Urinary bladder (tissue), 4 donors: ENCODE measurements at places on chromosomes 6 and 20. TPM values are rescaled to one million over a fixed set of nuclear protein-coding genes. Genes with fewer than 3 reads are reported as not detected.

DNA sequence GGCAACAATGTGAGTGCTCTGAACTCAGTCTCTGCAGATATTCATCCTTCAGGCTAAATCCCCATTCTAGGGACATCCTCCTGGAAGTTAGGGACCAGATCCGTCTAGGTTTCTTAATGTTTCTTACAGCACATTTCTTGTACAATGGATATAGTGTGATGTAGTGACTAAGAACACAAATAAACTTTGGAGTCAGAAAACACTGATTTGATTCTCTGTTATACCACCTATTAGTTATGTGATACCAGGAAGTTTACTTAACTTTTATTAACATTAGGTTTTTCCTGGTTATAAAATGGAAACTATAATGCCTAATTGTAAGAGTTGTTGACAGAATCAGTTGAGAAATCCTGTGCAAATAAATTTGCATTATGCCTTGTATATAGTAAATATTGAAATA, 57.6 kb upstream of the KCNQ5 start:
- DNase-seq, result no peak

- DNase-seq, result no peak
Measured at GRCh38 chr6:107665382-107665781, 158.7 kb downstream of the SCML4 start.

DNA sequence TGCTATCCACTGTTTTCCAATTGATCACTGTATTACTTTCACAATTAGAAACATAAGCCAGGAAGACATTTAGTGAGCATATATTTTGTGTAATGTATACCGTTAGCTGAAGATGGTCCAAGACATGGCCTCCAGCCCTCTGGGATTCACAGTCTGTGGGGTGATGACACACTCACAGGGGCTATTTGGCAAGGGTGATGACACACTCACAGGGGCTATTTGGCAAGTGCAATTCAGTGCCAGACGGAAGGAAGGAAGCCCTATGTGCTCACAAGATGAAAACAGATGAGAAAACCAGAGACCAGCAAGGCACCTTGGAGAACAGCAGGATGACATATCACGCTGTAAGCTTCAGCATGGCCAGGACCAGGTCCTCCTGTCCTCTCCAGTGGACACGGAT, 183.7 kb downstream of the MBOAT1 start:
- no peak for DNase-seq

DNA sequence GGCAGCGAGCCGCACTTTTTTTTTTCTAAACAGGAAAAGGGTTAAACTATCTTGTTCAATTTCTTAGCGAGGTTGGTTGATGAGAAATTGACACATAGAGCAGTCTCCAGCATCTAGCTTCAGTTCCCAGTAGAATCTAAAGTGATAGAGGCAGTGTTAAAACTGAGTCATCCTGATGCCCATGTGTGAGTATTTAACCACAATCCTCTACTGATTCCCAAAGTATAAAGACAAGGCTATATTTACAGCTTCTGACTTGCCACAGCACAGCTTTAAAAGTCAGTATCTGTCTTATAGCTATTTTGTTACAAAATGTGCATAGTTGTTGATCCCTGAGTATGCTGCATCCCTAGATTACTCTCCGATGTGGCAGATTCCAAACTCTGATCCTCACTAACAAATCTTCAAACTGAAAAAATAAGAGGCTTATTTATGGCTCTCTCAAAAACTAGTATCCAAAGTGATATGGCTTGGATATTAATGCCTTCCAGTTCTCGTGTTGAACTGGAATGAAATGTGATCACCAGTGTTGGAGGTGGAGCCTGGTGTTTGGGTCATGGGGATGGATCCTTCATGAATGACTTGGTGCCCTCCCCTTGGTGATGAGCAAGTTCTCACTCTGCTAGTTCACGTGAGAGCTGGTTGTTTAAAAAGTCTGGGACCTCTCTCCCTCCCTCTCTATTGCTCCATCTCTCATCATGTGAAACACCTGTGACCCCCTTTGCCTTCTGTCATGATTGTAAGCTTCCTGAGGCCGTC, 13.1 kb upstream of the POPDC3 start:
- no peak for DNase-seq

- DNase-seq, result no peak
Measured at GRCh38 chr6:129453073-129453472, 256.9 kb downstream of the ARHGAP18 start.

GRCh38 chr6:23890543-23891227, 235.3 kb upstream of the NRSN1 start:
- DNase-seq, result no peak

- DNase-seq, result no peak
Measured at GRCh38 chr6:139855671-139856311, 481.3 kb upstream of the CITED2 start.

GRCh38 chr6:11233673-11234573, 1.5 kb upstream of the NEDD9 start:
- DNase-seq, result no peak

DNA sequence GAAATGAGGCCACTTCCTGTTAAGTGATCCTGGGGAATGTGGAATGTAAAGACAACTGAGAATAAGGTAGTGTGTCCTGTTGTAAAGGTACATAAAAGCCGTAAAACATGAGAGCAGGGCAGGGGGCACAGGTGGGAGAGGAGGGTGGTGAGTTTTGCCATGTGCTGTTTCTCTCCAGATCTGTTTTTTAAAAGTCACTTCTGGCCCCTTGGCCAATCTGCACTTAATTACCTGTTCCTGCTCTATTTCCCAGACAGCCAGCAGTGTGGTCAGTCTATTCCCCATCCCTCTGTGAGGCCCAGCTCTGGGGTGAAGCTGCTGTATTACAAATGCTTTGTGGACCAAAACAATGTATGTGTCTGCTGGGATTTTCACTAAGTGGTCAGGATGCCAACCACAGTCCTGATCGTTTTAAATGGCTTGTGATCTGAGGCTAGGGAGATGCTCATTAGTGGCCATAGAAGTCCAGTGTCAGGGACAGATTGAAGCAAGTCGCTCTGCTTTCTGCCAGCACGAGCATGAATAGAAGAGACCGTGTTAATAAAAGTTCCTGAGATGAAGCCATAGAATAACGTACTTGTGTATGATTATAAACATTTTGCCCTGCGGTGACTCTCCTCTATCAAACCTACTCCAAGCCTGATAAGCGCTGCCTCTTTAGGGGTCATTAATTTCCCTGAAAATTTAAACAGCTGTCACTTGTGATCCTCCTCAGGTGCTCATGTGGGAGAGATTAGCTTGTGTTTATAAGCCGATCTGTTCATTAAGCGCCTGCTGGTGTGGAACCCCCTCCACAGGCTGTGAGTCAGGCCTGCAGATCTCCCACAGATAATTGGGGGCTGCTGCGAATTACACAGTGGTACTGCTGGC, 111.8 kb upstream of the CENPW start:
- no peak for DNase-seq

- DNase-seq, result no peak
Measured at GRCh38 chr6:139472351-139473015, 98.0 kb upstream of the CITED2 start.

DNA sequence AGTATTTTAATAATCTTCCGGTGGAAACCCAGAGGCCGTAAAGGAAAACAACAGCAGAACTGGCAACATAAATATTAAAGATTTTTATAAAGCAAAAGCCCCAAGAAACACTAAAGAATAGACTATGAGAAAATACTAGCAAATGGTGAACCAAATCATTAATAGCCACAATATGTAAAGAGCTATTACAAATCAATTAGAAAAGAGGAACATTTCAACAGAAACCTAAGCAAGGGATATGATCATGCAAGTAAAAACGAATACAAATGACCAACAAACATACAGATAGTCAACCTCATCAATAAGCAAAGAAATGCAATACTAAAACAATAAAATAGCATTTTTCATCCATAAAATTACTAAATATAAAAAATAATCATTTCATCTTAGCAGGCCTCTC, 3.6 kb downstream of the FBXL4 start:
- no peak for DNase-seq

DNA sequence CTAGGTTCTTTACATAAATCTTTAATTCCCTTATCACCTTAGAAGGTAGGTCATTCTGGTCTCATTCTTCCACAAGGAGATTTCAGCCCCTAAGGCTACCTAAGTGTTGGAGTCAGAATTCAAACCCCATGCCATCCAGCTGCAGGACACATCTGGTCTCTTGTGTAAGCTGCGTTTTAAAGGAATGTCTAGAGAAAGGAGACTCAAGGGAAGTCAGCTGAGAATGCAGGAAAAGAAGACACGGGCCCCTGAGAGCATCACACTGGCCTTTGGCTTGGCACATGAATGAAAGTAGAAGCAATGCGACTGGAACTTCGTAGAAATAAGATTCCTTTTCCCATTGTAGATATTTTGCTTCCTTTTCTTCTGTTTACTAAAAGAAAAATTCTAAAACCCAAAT, 76.7 kb upstream of the SYNJ2 start:
- no peak for DNase-seq

DNA sequence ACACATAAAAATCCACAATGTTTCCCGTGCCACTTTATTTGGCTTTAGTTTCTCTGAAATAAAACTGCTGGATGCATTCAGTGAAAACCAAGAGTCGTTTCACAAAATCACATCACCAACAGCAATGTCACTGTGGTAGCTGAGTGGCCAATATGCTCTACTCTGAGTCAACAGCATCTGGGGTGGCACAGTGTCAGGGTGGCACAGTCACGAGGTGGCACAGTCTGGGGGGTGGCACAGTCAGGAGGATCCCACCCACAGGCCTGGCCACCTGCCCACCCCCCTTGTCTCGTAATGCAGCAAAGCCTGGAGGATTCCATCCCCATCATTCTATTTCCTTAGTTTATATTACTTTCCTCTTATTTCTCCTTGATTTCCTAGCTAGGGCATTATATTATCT, 87.0 kb downstream of the ANKRD60 start:
- no peak for DNase-seq

DNA sequence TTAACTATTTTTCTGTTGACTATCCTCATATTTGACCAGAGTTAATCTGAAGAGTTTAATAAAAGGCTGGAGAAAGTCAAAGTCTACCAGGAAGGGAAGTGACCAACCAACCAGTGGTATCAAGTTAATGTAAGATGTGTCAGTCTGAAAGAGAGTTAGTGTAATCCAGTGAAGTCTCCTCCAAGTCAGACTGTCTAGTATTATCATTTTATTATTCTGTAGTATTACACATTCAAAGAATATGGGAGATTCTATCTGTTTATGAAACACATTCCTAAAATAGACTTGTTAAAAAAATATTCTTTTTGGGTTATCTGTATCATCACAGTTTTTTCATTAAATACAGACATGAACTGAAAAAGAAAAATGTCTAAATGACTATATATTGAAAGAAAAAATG, 194.4 kb downstream of the BTBD9 start:
- no peak for DNase-seq

DNA sequence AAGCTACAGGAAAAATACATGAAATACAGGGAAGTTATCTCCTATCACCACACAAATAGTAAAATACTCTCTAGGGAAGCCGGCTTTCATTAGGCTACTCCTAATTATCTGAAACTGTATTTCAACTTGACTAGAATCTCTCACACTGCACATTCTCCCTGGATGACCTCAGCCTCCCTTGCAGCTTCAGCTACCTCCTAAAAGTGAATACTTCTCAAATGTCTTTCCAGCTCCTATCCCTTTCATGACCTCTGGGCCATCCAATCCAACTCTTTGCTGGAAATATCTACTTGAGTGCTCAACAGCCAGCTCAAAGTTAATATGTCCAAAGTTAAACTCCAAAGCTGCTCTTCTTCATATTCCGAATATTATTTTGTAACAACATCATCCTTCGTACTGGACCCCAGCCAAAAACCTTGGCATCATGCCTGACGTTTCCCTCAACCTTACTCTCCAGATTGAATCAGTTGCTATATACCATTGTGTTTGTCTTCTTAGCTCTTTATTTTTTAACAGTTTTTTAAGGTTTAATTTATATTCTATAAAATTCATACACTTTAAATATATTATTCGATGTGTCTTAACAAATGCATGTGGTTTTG, 29.4 kb upstream of the KIF6 start:
- DNase-seq, result no peak

GRCh38 chr6:163525926-163526325, 111.4 kb downstream of the QKI start:
- DNase-seq, result no peak

- DNase-seq, result no peak
Measured at GRCh38 chr6:111703723-111704122, 98.0 kb upstream of the TRAF3IP2 start.

DNA sequence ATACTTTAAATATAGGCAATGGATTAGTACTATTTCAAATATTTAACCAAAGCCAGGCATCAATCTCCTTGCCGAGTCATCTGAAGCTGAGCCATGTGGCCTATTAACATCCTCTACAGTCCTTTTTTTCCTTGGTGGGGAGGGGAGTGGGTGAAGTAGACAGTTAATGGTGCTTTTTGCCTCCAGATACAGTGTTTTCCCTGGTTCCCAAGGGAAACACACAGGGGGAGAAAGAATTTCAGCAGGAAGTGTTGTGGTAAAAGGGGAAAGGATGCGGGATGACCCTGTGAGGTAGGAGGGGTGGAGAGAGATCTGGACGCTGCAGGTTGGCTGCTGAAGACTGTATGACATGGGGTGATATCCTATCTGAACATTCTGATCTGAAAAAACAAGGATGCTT, 9.6 kb downstream of the CLDN20 start:
- DNase-seq, result peak; percentile 18

GRCh38 chr20:19330731-19331130, 118.3 kb downstream of the SLC24A3 start:
- no peak for DNase-seq

The RAD21L1 gene
- not detected for total RNA-seq

The ZC2HC1B gene
- not detected for total RNA-seq

The PLA2G7 gene
- 2.7 TPM for total RNA-seq

The TRIM15 gene
- not detected for total RNA-seq

The RNF8 gene
- 21.7 TPM for total RNA-seq

The TMEM14B gene
- 78.7 TPM for total RNA-seq

The KCNK5 gene
- total RNA-seq, result 2.3 TPM
